Small intestine (tissue), 16 donors: ENCODE measurements at places on chromosomes 5 and 9. TPM values are rescaled to one million over a fixed set of nuclear protein-coding genes. Genes with fewer than 3 reads are reported as not detected.
A peak's percentile ranks its signal among the peaks of the same experiment; 100 is the strongest.

DNA sequence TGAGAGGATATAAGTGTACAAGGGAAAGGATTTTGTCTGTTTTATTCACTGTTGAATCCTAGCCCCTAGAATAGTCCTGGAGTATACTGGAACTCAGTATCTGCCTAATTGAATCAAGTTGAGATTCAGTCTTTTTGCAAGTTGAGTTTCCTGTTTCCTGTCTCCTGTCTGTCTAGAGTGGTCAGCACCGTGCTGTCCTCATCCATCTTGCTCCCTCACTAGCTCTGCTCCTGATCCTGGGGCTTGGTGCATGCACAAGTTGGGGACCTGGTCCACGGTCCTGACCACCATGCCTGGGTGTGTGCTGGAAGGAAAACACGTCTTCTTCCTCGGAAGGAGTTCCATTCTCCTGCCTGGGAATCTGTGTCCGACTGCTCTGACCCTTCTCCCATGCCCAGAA lies 3.2 kb downstream of the IL5 start:
- DNase-seq: no peak
- no peaks in the 10 kb centered on the region for H3K27me3 ChIP-seq
- H3K27ac ChIP-seq: no peak overlapping the region
- no peaks in the 10 kb centered on the region for H3K36me3 ChIP-seq

LIFR gene
- 28.6 TPM for polyA plus RNA-seq

DNA sequence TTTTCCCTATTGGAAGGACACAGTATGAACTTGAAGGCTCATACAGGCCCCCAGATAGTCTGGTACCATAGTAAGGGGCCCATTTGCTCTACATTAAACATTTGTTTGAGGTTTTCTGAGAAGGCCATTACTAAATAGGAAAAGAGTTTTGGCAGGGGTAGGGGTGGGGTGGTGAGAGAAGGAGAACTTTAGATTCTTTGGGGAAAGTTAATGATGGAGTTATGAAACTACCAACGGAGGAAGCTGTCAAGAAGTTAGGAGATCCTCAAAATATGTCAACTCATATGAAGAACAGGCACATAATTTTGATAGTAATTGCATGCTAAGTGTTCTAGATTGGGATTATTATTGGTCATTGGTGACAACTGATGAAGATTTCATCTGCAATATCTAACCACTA lies 114.7 kb downstream of the TAF11L14 start:
- no peaks in the 10 kb centered on the region for H3K36me3 ChIP-seq
- DNase-seq: no peak
- no peak overlapping the region for H3K4me3 ChIP-seq
- H3K4me1 ChIP-seq: no peaks in the 10 kb centered on the region

DNA sequence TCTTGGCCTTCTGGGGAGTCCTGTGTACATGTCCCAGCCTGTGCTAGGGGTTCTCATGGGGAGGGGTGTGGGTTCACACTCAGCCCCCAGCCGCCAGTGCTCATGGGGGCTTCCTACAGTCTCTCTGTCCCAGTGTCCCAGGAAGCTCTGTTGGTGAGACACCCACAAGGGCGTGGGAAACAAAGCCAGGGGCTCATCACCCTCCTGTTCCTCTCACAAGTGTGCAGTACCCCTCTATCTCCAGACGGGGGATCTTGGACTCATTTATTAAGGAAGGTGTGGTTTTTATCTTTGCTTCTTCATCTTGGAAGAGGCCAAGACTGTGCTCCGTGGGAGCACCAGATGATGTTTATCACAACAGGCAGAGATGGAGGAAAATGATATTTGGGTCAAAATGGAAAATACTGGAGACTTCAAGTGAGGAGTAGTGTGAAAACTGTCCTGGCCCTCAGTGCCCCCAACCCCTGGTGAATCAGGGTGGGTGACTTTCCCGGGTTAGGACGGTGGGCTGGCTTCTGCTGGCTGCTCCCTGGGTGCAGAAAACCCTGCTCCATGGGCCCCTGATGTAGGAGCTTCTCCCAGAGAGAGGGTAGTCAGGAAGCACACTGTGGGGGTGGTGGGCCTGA lies 15.2 kb downstream of the TMEM171 start:
- H3K36me3 ChIP-seq: no peaks in the 10 kb centered on the region
- H3K27ac ChIP-seq: no peak overlapping the region
- H3K27me3 ChIP-seq: no peaks in the 10 kb centered on the region
- H3K4me3 ChIP-seq: no peak overlapping the region
- peaks cover 3% of the 10 kb centered on the region for H3K4me1 ChIP-seq

GLDC gene
- not detected for polyA plus RNA-seq

INPP5E gene
- 9.6 TPM for polyA plus RNA-seq

PCDHGB6 gene
- polyA plus RNA-seq: 1.3 TPM

PCDHB10 gene
- polyA plus RNA-seq: 1.1 TPM

GRCh38 chr5:142888469-142889085 lies 118.4 kb downstream of the ARHGAP26 start:
- H3K4me3 ChIP-seq: no peak overlapping the region
- H3K27me3 ChIP-seq: no peaks in the 10 kb centered on the region
- no peak overlapping the region for H3K27ac ChIP-seq
- peaks cover 8% of the 10 kb centered on the region for H3K36me3 ChIP-seq
- peak; percentile 54 for DNase-seq
- H3K4me1 ChIP-seq: no peaks in the 10 kb centered on the region

GRCh38 chr5:1823381-1824034 lies 22.3 kb downstream of the NDUFS6 start:
- H3K4me3 ChIP-seq: no peak overlapping the region
- H3K27me3 ChIP-seq: no peaks in the 10 kb centered on the region
- H3K27ac ChIP-seq: no peak overlapping the region

DNA sequence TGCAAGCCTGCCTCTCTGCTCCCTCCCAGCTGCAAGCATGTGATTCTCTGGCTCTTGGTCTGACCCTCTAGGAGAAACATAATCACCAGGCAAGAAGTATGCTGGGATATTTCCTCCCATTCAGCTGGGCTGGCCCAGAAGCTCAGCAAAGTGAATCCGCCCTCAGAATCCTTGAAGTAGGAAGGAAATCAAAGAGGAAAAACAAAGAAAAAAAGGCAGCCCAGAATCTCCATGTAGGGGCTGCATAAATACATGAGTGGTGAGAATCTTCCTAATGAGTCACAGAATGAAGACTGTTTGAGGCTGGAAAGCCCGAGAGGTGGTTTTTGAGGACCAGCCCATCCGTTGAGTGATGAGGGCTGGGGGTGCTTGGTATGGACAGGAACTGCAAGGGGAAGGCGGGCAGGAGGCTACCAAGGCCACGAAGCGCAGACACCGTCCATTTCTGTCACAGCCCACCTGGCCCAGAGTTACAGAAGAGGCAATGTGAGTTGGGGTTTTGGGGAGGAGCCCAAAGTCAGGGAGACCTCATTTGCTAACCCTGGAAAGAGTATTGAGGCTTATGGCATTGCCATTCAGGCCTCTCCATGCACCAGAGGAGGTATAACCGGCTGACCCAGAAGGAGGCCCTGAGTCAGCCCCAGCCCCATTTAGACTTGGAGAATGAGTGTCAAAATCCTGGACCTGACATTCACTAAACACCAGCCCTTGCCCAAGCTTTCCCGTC lies 33.4 kb upstream of the TGFBR1 start:
- DNase-seq: no peak
- H3K27ac ChIP-seq: no peak overlapping the region
- no peak overlapping the region for H3K4me3 ChIP-seq
- no peaks in the 10 kb centered on the region for H3K4me1 ChIP-seq

SLC25A46 gene
- 27.5 TPM for polyA plus RNA-seq

DNA sequence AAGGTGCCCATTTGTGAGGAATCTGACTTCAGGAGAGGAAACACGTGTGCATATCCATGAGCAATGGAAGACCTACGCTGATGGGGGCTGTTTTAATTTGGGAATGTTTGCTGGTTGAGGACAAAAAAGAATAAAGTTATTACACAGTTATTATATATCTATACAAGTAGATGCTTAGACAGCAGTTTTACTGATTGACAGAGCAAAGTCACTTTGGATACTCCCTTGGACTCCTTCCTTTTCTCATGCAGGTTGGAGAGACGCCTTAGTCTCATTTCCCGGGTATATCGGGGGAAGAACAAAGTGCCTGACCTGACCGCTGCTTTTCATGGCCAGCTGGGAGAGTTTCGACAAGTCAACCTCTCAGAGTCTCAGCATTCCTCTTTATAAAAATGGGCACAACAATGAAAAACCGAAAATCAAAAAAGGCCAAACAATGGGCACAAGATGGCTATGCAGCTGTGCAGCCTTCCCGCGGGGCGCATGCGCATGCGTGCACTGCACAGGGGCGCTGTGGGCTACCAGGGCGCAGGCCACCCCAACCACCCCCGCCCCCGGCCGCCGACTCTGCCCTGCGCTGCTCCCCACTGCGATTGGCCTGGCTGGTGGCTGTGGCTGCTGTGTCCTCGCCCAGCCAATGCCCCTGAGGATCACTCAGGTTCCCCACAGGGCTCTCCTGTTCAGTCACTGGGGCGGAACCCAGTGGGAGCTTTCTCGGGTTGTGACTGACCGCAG lies 18.1 kb downstream of the NFIL3 start:
- H3K36me3 ChIP-seq: peaks cover 16% of the 10 kb centered on the region
- no peak overlapping the region for H3K27ac ChIP-seq
- no peak overlapping the region for H3K4me3 ChIP-seq
- H3K4me1 ChIP-seq: no peaks in the 10 kb centered on the region
- no peaks in the 10 kb centered on the region for H3K27me3 ChIP-seq
- DNase-seq: no peak

SOHLH1 gene
- polyA plus RNA-seq: not detected

DNA sequence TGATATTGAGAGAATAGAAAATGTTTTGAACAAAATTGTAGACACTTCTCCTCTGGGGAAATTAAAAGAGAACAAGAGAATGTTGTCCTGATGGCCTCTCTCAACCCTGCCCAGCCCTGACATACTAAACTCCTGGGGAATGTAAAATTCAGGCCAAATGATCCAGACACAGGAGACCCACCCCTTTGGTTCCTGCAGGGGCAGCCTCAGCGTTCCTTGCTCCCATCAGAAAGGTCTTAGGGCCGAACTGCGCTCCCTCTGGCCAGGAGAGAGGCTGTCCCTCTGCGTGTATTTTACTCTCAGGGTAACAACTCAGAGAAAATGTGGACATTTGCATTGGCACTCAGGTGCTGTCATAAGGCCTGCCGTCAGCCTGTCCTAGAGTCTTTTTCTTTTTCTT lies 616.3 kb upstream of the KLF4 start:
- H3K36me3 ChIP-seq: no peaks in the 10 kb centered on the region
- H3K4me3 ChIP-seq: no peak overlapping the region
- DNase-seq: no peak
- no peaks in the 10 kb centered on the region for H3K27me3 ChIP-seq
- H3K27ac ChIP-seq: no peak overlapping the region

DNA sequence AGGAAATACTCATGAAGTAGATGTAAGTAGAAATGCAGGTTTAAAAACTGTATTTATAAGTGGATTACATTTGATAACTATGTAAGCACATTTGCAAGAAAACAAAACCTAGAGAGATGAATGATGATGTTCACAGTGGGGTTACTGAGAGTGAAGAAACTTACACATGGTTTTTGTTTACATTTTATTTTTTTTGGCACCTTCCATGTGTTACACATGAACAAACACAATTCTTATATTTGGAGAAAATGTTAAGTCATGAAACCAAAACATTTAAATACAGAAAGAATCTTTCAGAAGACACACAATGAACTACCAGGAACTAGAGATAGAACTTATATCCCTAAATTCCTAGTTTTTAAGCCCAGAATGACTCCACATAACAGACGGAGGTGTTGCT lies 51.5 kb upstream of the SPATA31E1 start:
- no peak overlapping the region for H3K27ac ChIP-seq
- H3K4me3 ChIP-seq: no peak overlapping the region
- H3K4me1 ChIP-seq: no peaks in the 10 kb centered on the region
- H3K27me3 ChIP-seq: peaks cover 2% of the 10 kb centered on the region
- no peaks in the 10 kb centered on the region for H3K36me3 ChIP-seq

DNA sequence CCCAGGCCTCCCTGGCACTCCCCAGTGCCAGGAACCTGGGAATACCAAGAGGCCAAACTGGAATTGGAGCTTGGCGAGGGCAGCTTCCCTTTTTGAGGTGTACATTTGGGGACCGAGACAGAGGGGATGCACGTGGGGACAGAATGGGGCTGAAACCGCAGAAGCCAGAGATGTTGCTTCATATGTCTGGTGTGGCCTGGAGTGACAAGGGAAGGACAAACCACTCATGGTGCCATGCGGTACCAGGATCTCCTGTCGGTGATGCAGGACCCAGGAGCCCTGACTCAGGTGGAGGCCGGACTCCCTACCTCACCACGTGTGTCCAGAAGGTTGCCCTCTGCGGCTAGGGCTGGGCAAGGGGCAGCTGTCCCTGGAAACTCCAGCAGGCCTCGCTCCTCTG lies 4.0 kb upstream of the CSF2 start:
- no peak for DNase-seq
- no peak overlapping the region for H3K4me3 ChIP-seq
- H3K4me1 ChIP-seq: no peaks in the 10 kb centered on the region

TRIM14 gene
- polyA plus RNA-seq: 47.1 TPM

TMC1 gene
- not detected for polyA plus RNA-seq

DNA sequence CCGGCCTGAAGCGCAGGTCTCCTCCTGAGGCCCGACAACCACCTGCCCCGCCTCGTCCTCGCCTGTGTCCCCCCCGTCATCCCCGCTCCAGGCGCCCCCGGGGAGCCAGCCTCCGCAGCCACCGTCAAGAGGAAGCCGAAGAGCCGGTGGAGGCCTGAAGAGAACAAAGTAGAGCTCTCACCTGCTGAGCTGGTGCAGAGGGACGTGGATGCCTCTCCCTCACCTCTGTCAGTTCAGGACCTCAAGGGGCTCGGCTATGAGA lies 169.9 kb downstream of the HINT1 start:
- no peak overlapping the region for H3K27ac ChIP-seq
- no peak overlapping the region for H3K4me3 ChIP-seq
- H3K27me3 ChIP-seq: no peaks in the 10 kb centered on the region
- no peak for DNase-seq

GPR150 gene
- polyA plus RNA-seq: not detected

DNA sequence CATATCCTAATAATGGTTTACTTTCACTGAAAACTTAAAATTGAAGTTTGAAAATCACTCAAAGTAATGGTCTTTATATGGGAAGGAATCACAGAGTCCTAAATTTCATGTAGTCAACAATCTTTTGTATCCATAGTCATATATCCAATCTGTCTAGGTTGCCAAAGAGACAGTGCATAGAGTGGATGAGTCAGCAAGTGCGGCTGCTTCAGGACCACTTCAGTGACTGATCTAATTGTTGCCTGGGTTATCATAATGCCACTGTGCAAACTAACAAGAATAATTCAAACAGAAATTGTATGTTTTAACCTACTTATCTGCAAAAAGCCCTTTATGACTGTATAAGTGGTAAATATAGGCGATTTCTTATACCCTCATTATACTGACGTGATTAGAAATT lies 211.3 kb upstream of the PRR16 start:
- no peak for DNase-seq
- H3K4me1 ChIP-seq: no peaks in the 10 kb centered on the region
- H3K36me3 ChIP-seq: no peaks in the 10 kb centered on the region
- no peak overlapping the region for H3K27ac ChIP-seq
